Activated naive CD4-positive, alpha-beta T cell treated with anti-CD3 and anti-CD28 coated beads for 36 hours (primary cell): ENCODE measurements at places on chromosomes 16 and 17.
A peak's percentile ranks its signal among the peaks of the same experiment; 100 is the strongest.

DNA sequence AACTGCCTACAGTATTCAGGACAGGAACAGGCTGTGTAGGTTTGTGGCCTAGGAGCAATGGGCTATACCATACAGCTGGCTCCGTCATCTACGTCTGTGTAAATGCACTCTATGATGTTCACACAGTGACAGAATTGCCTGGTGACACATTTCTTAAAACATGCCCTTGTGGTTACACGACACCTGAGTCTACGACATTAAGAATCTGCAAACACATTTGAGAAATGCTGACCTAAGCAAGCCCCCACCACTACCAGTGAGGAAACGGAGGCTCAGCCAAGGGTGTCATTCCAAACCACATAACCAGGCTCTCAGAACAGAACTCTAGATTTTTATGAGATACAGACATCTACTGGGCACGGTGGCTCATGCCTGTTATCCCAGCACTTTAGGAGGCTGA lies 23.5 kb downstream of the USP36 start:
- DNase-seq: peak; percentile 82

DNA sequence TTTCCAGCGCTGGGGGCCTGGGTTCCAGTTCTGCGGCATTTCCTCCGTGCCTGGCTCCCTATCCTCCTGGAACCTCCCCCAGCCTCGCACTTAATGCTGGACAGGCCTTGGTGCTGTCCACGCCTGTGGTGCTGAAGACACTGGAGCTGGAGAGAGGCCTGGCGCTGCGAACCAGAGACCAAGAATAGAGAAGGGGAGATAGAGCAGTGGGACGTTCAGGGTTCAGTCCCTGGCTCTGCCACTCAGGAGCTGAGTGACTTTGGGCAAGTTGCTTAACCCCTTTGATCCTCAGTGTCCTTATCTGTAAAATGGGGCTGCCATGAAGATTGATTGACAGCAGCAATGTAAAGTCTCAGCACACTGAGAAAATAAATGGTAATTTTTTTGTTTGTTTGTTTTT lies 11.9 kb downstream of the SBK1 start:
- DNase-seq: peak; percentile 48

- DNase-seq: no peak
Measured at GRCh38 chr16:57859331-57859730, 57.0 kb upstream of the KIFC3 start.

DNA sequence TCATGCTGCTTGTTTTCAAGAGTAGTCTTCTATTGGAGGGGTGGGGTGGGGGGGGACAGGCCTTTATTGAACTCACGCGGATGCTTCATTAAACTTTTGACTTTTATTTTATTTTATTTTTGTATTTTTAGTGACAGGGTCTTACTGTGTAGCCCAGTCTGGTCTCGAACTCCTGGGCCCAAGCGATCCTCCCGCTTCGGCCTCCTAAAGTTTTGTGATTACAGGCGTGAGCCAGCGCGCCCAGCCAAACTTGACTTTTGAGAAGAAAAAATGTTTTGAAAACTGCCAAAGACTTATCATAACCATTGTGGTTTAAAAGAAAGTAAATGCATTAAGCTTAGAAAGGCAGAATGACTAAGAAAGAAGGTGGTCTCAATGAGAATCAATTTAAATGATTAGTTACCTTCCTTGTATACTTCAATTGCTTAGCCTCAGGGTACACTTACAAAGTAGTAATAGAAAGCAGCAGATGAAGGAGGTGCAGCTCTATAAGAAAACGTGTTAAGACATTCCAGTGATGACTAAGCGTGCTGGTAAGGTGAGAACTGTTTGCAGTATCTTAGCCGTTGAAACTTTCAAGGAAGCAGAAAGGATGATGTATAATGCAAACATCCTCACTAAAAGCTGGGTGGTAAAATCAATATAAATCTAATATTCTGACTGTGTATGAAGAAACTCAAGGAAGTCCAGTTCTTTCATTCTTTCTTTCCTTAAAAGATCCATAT lies 1.2 kb downstream of the AP2B1 start:
- DNase-seq: peak; percentile 43

GRCh38 chr17:65057531-65058090 lies 1.1 kb upstream of the GNA13 start:
- DNase-seq: no peak

DNA sequence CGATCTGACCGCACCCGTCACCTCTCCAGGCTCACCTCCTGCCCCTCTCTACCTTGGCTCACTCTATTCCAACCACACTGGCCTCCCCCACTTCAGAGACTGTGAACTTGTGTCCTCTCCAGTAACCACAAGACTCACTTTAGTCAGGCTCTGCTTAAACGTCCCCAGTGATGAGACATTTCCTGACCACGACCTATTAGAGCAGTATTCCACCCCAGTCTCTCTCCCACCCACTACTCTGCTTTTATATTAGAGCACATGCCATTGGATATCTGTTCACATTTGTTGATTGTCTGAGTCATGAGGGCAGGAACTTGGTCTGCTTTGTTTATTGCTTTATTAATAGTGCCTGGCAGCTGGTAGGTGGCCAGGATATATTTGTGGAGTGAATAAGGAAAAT lies 20.1 kb downstream of the COX11 start:
- no peak for DNase-seq

GRCh38 chr17:80695979-80696378 lies 151.3 kb downstream of the RPTOR start:
- DNase-seq: no peak

DNA sequence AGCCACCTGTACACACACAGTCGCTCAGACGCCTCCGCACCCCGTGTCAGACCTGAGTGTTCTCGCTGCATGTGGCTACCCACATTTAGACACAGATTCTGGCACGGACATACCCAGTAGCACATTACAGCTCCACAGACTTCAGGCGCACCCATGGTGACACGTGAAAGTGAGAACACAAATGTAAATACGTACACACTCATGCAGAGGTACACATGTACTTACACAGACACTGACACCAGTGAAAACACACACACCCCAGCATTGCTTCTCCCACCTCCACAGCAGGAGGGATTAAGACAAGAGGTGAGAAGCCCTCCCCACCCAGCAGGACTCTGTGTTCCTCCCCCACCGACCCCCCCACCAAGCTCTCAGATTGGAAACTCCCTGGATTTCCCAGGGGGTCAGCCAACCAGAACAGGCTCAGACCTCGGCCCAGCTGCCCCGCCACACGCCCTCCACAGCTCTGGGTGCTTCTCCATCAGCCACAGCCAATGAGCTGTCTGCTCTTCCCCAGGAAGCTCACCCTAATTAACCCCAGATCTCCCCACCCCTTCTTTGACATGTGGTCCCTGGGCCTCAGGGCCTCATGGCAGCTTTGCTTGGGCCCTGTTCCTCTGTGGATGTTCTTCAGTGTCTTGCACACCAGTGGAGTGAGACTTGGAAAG lies 5.3 kb upstream of the FOXN1 start:
- DNase-seq: no peak

- DNase-seq: no peak
Measured at GRCh38 chr16:84565669-84566495, 52.0 kb downstream of the COTL1 start.

GRCh38 chr17:10492004-10492403 lies 22.6 kb upstream of the MYH4 start:
- DNase-seq: no peak

GRCh38 chr16:88649195-88649923 lies 1.5 kb downstream of the CYBA start:
- DNase-seq: no peak

DNA sequence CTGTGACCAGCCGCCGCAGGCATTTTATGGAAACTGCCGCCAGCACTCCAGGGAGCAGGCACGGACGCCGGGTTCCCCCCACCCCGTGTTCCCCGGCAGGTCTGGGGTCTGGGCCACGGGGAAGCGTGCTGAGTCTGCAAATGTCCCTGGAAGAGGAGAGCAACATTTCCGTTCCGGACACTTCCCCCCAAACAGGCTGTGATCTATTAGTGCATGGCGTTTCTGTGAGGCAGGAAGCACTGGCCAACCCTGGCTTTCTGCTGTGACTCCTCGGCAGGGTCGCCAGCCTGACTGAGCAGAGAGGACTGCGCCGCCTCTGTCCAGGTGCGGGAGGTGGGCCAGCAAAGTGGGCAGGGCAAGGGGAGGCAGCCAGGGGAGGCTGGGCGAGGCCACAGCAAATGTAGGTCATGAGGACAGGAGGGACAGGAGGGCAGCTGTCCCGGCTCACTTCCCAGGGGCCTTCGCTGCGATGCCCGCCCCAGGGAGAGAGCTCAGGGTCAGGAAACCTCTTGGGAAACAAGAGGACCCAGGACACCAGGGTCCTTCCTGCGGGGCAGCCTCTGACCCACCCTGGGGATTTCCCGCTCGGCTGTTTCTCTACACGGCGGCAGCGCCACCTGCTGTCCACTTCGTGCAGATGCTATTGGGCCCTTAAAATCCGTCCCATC lies 9.5 kb downstream of the FOXF1 start:
- DNase-seq: peak; percentile 62

DNA sequence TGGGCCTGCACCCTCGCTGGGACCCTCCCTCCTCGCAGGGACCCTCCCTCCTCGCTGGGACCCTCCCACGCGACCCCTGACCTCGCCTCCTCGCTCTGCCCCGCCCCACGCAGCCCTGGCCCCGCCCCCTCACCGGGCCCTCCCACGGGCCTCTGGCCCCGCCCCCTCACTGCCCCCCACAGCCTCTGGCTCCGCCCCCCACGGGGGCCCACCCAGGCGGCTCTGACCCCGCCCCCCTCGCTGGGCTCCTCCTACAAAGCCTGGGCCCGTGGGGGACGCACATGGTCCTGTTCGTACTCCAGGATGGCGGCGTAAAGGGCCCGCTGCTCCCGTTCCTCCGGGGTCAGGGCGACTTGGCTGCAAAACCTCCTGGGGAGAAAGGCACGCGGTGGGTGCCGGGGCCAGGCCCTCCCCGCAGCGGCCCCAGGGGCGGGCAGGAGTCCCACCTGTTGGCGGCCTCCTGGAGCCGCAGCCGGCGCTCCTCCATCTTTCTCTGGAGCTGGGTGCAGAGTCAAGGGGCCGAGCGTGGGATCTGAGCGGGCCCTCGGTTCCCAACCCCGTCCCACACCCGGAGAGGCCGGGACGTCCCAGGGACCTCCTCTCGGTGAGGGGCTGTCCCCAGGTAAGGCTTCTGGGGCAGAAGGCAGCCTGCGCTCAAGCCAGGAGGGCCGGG lies 9.0 kb downstream of the VPS9D1 start:
- DNase-seq: peak; percentile 78

- DNase-seq: no peak
Measured at GRCh38 chr16:88049561-88050545, 98.6 kb downstream of the BANP start.
